ENCODE measurements at places on chromosomes 12 and 14.

DNA sequence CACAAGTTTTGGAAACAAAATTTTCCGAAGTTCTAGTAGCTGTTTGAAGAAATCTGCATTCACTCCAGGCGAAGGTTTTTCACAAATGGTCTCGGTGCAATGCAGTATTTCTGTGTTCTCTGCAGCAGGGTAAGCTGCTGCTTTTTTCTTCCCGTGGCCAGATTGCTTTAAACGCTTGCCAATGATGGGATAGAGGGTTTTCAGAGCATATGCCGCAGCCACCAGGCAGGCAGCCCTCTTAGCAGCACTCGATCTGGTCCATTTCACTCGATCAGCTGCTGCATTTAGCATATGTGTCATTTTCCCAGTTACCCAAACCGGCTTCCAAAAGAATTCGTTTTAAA is 315 bp downstream of the ABCD2 start:
- H3K36me3 ChIP-seq: no peaks in the 10 kb centered on the region
- no peaks in the 10 kb centered on the region for H3K27me3 ChIP-seq
- H3K27ac ChIP-seq: no peak overlapping the region

GRCh38 chr14:24342889-24343288 is 3.1 kb upstream of the RIPK3 start:
- DNase-seq: no peak
- H3K36me3 ChIP-seq: no peaks in the 10 kb centered on the region
- H3K27me3 ChIP-seq: no peaks in the 10 kb centered on the region
- no peak overlapping the region for H3K4me3 ChIP-seq
- H3K4me1 ChIP-seq: no peaks in the 10 kb centered on the region

GRCh38 chr14:100332797-100333196 is 9.7 kb downstream of the SLC25A47 start:
- H3K36me3 ChIP-seq: no peaks in the 10 kb centered on the region
- peaks cover 6% of the 10 kb centered on the region for H3K4me1 ChIP-seq
- no peak for DNase-seq

GRCh38 chr12:23431006-23431405 is 518.5 kb downstream of the SOX5 start:
- H3K27ac ChIP-seq: no peak overlapping the region
- no peaks in the 10 kb centered on the region for H3K4me1 ChIP-seq
- no peak overlapping the region for H3K4me3 ChIP-seq
- no peak for DNase-seq
- H3K36me3 ChIP-seq: no peaks in the 10 kb centered on the region

DNA sequence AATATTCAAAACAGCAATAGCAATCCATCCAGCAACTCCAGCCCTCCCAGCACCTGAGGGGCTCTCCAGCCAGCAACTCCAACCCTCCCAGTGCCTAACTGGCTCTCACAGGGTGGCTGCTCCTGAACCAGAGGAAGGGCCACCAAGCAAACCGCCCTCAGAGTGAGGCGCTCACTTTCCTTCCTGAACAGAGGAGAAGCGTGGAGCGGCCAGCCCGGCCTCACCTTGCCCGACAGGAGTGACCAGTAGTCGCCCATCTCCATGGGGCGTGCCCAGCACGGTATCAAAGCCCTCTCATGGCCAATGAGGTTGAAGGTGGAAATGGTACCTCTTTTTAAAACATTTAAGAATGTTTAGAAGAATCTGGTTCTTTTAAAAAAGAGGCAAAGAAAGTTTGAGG is 27.4 kb downstream of the CDC42BPB start:
- H3K36me3 ChIP-seq: no peaks in the 10 kb centered on the region
- 0 out of 2 replicates have a peak, but pooled peaks cover 10% of the 10 kb centered on the region for H3K4me1 ChIP-seq
- DNase-seq: no peak
- no peaks in the 10 kb centered on the region for H3K27me3 ChIP-seq

GRCh38 chr12:52582486-52582885 is 8.8 kb upstream of the KRT74 start:
- peaks cover 11% of the 10 kb centered on the region for H3K4me1 ChIP-seq
- no peak overlapping the region for H3K4me3 ChIP-seq
- no peaks in the 10 kb centered on the region for H3K36me3 ChIP-seq
- H3K27ac ChIP-seq: no peak overlapping the region
- peak; percentile 7 for DNase-seq

- no peak for DNase-seq
- no peaks in the 10 kb centered on the region for H3K36me3 ChIP-seq
- no peak overlapping the region for H3K4me3 ChIP-seq
- no peaks in the 10 kb centered on the region for H3K4me1 ChIP-seq
- H3K27me3 ChIP-seq: no peaks in the 10 kb centered on the region
- no peak overlapping the region for H3K27ac ChIP-seq
Measured at GRCh38 chr14:99247101-99247729, 24.8 kb downstream of the BCL11B start.

DNA sequence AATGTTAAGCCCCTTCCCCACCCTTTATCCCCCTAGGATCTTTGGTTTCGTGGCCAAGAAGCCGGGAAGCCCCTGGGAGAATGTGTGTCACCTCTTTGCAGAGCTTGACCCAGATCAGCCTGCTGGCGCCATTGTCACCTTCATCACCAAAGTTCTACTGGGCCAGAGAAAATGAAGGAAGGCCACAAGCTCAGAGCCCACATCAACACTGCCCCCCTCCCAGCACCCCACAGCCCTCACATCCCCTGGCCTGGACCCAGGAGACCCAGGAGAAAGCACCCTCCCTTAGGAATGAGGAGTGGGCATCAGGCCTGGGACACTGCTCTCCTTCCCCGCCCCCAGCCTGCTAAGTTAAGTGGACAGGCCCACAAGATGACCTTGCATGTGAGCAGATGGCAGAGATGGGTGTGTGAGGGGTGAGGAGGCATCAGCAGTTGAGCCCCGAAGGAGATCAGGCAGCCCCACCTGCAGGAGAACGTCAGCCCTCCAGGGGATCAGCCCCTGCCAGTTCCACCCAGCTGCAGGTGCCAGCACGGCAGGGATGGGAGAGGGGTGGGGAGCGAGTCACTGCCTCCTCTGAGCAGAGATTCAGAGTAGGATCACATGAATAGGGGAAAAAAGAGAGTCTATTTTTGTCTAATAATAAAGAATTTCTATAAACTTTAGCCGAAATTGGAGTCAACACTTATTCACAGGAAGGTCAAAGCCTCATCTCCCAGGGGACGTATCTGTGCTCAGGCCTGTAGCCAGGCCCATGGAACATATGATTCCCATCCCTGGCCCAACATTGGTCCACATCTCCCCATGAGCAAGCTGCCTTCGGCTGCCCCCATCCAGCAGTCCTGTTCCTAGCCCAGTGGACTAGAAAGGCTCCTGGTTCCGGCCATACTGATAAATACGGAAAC is 14.1 kb downstream of the TNS2 start:
- no peak overlapping the region for H3K4me3 ChIP-seq
- DNase-seq: peak; percentile 23
- H3K27ac ChIP-seq: no peak overlapping the region

DNA sequence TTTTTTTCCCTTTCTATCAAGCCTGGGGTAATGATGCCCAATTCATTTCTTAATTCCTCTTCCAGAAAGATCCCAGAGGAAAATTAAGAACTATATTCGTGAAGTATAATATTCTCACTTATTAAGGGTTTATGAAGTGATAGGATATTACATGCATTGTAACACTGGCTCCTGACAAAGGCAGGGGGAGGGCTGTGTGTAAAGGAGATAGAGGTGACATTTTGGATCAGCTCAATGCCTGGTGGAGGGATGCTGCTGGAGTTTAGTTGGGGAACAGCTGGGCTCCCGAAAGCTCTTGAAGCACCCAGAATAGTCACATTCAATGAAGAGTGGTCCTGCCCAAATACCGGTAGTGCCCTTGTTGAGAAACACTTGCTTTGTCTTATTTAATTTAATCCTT is 774 bp downstream of the SERPINA11 start:
- H3K36me3 ChIP-seq: no peaks in the 10 kb centered on the region
- no peak overlapping the region for H3K27ac ChIP-seq
- no peak overlapping the region for H3K4me3 ChIP-seq
- 0 out of 2 replicates have a peak, but pooled peaks cover 6% of the 10 kb centered on the region for H3K4me1 ChIP-seq
- no peak for DNase-seq

- H3K4me1 ChIP-seq: peaks cover 5% of the 10 kb centered on the region
- no peaks in the 10 kb centered on the region for H3K27me3 ChIP-seq
- no peaks in the 10 kb centered on the region for H3K36me3 ChIP-seq
- no peak overlapping the region for H3K27ac ChIP-seq
- no peak for DNase-seq
Measured at GRCh38 chr12:79911889-79912656, 22.8 kb downstream of the PPP1R12A start.

DNA sequence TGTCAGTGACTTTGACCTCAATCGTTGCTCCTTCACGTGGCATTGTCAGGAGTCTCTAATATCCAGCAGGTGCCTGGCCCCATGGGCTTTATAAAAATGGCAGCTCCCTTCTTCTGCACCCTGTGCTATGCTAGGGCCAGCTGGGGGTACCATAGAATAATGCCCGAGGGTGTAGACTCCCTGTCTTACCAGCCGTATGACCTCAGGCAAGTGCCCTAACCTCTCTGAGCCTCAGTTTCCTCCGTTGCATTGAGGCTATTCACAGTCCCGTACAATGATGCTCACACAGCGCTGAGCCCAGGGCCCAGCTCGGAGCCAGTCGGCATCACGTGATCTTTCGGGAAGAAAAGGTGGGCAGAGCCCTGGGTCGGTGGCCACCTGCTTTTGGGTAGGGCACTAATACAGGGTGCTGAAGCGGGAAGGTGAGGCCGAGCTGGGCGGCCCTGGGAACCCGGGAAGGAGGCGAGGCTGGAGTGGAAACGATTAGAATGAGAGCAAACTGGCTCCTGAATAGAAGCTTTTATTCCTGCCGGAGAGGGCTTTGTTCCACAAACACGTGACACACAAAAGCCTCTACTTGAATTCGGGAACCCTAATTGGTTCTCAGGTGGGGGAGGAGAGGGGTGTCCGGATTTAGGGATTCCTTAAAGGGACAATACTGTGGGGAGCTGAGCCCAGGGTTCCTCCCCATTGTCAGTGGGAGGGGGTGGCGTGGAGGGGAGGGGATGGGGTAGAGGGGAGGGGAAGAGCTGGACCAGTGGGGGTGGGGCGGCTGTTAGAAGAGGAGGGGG is 19.9 kb upstream of the MSI1 start:
- no peaks in the 10 kb centered on the region for H3K36me3 ChIP-seq
- DNase-seq: no peak

DNA sequence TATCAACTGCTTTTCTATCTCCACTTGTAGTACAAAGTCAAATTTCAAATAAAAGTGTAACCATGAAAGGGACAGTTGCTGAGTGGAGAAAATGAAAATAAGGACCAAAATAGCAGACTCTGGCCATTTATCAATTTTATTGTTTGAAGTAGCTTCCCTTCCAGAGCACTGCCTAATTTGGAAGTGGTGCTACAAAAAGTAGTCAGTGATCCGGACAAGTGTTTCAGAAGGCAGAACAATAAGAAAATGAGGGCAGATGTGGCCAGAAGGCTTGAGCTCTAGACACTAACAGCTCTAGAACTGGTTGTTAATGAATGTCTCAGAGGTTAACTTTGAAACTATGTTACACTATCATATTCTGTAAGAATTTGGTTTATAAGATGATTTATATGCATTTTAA is 48.9 kb downstream of the ABCC9 start:
- no peaks in the 10 kb centered on the region for H3K36me3 ChIP-seq
- no peaks in the 10 kb centered on the region for H3K4me1 ChIP-seq
- no peaks in the 10 kb centered on the region for H3K27me3 ChIP-seq
- H3K27ac ChIP-seq: no peak overlapping the region

- DNase-seq: no peak
- no peaks in the 10 kb centered on the region for H3K4me1 ChIP-seq
- H3K36me3 ChIP-seq: no peaks in the 10 kb centered on the region
- H3K4me3 ChIP-seq: no peak overlapping the region
- no peak overlapping the region for H3K27ac ChIP-seq
Measured at GRCh38 chr12:76201758-76202157, 117.3 kb upstream of the NAP1L1 start.

DNA sequence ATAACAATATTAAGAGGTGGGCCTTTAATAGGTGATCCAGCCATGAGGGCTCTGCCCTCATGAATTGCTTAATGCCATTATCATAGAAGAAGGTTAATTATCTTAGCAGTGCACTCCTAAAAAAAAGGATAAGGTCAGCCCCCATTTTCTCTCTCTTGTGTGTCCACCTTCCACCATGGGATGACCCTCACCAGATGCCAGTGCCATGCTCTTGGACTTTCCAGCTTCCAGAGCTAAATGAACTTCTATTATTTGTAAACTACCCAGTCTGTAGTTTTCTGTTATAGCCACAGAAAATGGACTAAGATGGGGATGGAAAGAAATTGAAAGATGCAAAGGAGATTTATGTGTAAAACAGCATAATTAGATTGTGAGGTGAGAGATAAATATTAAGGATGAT is 125.4 kb downstream of the FOXA1 start:
- H3K36me3 ChIP-seq: peaks cover 3% of the 10 kb centered on the region
- no peaks in the 10 kb centered on the region for H3K27me3 ChIP-seq
- peaks cover 24% of the 10 kb centered on the region for H3K4me1 ChIP-seq
- no peak overlapping the region for H3K27ac ChIP-seq
- DNase-seq: no peak

GRCh38 chr12:43749016-43749415 is 9.6 kb downstream of the PUS7L start:
- DNase-seq: no peak
- no peak overlapping the region for H3K4me3 ChIP-seq

- H3K36me3 ChIP-seq: no peaks in the 10 kb centered on the region
- H3K27me3 ChIP-seq: no peaks in the 10 kb centered on the region
- H3K4me3 ChIP-seq: peak overlapping the region; percentile 92
- peak overlapping the region; percentile 88 for H3K27ac ChIP-seq
Measured at GRCh38 chr12:120903412-120904196, 554 bp downstream of the SPPL3 start.

DNA sequence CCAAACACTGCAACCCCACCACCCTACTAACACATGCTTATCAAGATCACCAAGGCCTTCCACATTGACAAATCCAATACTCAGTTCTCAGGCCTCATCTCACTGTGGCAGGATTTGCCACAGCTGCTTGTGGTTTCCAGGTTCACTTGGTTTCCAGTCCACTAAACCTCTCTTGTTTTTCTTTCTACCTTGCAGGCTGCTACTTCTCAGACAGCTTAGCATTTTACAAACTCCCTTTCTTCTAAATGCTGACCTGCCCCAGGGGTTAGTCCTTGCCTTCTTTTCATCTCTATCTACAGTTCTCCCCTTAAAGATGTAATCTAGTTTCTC is 84.1 kb downstream of the BCAT1 start:
- H3K4me1 ChIP-seq: peaks cover 65% of the 10 kb centered on the region
- H3K36me3 ChIP-seq: no peaks in the 10 kb centered on the region
- peak overlapping the region; percentile 74 for H3K27ac ChIP-seq
- DNase-seq: peak; percentile 59

- no peaks in the 10 kb centered on the region for H3K4me1 ChIP-seq
- H3K27me3 ChIP-seq: no peaks in the 10 kb centered on the region
- DNase-seq: no peak
- H3K27ac ChIP-seq: no peak overlapping the region
- peaks cover 3% of the 10 kb centered on the region for H3K36me3 ChIP-seq
Measured at GRCh38 chr14:92973798-92974372, 50.9 kb downstream of the CHGA start.
